ENCODE measurements at places on chromosomes 5 and 9. TPM values are rescaled to one million over a fixed set of nuclear protein-coding genes. Genes with fewer than 3 reads are reported as not detected.
A peak's percentile ranks its signal among the peaks of the same experiment; 100 is the strongest.

- DNase-seq = no peak
Observed at GRCh38 chr5:88667496-88668201, 215.3 kb downstream of the MEF2C start.

GRCh38 chr5:111252799-111253545 is 28.8 kb downstream of the CAMK4 start:
- DNase-seq = no peak

GRCh38 chr9:108182950-108183381 is 672.8 kb downstream of the ACTL7B start:
- no peak for DNase-seq

DNA sequence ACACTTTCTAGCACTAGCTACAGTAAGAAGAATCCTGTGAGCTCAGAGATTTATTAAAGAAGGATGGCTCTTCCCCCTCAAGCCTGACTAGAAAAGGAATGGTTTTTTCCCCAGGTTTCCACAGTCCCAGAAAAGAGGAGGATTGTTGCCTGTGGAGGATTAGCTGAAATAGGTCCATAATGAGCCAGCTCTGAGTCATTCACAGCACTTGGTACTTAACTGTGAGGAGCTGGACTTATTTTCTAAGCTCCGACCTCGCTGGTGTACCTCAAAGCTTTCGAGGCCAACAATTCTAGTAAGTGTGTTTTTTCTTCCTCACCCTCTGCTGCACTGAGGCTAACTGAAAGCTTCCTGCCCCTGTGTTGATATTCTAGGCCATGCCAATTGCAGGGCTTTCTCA is 222.5 kb upstream of the IL12B start:
- DNase-seq = no peak

DNA sequence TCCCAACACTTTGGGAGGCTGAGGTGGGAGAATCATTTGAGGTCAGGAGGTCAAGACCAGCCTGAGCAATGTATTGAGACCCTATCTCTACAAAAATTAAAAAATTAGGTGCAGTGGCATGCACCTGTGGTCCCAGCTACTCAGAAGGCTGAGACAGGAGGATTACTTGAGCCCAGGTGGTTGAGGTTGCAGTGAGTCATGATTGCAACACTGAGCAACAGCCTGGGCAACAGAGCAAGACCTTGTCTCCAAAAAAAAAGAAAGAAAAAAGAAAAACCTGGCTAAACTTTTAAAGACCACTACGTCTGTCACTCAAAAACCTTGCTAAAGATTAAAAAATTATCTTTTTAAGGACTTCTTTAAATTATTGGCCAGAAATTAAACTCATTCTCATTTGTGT is 59.8 kb upstream of the ABCA1 start:
- DNase-seq = no peak

GRCh38 chr5:159132429-159133040 is 32.8 kb upstream of the EBF1 start:
- DNase-seq = no peak

GRCh38 chr9:132531195-132531594 is 51.2 kb upstream of the BARHL1 start:
- no peak for DNase-seq

- no peak for DNase-seq
Observed at GRCh38 chr5:111227226-111227782, 3.1 kb downstream of the CAMK4 start.

DNA sequence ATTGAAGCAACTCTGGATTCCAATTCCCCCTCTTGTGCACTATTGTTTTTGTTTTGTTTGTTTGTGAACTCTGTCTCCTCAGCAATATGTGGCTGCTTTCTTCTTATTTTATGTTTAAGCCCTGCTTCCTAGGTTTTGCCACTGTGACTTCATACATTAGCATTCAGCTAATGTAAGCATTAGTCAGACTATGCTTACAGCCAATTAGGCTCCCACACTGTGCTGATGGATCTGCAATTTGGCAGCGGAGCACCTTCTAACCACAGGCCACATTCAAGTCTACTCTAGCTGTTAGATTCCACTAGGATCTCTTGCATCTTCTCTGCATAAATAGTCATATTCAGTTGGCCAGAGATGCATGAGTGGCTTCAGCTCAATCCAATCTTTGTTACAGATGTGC is 9.6 kb upstream of the BICD2 start:
- DNase-seq = no peak

DNA sequence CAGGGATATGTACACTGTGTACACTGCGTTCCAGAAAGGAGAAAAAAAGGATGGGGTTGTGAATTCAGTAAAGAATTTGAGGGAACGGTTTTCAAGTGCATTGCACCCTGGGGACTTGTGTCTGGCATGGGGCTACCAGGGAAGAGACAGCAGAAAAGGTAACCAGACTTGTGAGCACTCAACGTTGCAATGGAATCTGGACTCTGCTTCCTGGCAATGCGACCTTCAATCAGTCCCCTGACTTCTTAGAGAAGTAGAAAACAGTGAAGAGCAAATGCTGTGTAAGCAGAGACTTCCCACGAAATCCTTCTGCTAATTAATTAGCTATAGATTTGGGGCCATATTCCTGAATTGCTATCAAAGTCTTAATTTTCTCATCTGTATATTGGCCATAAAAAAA is 36.3 kb downstream of the MACIR start:
- DNase-seq = no peak

DNA sequence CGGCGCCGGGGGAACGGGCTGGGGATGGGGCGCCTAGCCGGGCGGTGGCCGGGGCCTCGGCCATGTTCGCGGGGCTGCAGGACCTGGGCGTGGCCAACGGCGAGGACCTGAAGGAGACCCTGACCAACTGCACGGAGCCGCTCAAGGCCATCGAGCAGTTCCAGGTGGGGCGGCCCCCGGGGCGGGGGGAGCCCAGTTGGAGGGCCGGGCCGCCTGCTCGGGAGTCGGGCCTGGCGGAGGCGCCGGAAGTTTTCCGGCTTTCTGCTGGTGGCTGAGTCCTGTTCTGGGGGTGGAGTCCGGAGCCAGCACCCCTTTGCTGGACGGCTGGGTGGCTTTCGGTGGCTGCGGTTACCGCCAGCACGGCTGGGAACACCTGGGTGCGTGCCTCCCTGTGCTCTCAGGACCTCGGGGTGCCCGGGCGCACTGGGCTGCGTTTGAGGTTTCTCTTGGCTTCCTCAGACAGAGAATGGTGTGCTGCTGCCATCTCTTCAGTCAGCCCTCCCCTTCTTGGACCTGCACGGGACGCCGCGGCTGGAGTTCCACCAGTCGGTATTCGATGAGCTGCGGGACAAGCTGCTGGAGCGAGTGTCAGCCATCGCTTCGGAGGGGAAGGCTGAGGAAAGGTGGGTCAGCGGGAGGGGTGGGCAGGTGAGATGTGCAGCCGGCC is 454 bp downstream of the NELFB start:
- DNase-seq = no peak

GRCh38 chr5:1448511-1449011 is 3.3 kb upstream of the SLC6A3 start:
- no peak for DNase-seq

GRCh38 chr9:15277400-15278090 is 29.5 kb downstream of the TTC39B start:
- DNase-seq = no peak

DNA sequence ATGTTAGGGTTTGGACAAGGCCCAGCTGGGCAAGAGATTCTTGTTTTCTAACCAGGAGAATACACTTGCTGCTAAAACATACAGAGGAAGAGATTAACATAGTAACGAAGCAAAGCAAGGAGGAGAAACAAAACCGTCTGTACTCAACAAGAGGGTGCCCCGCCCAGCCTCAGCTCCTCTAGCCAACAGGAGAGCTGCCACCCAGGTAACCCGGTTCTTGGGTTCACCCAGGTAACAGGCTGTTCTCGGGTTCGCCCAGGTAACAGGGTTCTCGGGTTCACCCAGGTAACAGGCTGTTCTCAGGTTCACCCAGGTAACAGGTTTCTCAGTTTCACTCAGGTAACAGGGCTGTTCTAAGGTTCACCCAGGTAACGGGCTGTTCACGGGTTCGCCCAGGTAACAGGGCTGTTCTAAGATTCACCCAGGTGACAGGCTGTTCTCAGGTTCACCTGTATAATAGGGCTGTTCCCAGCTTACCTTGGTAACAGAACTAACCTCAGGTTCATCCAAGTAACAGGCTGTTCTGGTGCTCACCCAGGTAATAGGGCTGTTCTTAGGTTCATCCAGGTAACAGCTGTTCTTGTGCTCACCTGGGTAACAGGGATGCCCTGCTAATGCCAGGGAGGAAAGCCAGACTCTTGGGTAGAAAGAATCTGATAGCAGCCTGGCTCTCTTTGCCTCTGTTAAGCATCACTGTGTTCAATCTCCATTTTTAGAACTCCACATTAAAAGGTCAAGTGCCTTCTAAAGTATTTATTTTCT is 271.6 kb downstream of the SYK start:
- no peak for DNase-seq

DNA sequence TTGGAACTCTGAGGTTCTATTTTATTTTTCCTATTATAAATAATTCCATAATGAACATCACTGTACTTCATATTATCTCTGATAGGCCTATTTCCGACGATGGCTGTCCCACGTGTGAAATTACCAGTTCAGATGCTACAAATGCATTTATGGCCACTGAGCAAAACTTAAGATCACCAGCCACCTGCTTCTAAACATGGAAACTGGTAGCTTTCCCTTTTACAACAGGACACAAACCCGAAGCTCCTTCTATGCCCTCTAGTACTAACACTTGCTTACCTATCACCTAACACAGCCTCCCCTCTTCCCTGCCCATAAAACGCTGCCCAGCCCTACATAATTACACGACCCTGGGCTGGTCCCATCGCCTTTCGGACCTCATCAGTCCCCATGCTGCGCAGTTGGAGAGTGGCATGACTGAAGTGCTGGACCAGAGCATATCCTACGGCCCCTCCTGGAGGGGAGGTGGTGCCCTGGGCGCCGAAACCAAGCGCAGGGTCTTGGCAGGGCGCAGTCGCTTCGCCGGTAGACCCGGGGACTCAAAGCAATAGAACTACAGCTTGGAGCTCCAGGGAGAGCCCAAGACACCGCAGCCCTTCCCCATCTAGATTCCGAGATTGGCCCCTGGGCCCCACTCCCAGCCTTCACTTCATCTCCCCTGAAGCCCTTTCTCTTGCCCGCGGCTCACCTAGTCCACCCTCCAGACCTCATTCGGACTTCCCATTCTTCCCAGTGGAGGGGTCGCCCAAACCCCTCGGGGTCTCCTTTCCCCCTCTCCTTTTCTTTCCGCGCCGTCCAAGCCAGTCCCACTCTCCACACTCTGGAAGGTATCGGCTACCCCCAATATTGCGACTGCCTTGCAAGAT is 1.0 kb upstream of the SAP30L start:
- DNase-seq = peak; percentile 8

DNA sequence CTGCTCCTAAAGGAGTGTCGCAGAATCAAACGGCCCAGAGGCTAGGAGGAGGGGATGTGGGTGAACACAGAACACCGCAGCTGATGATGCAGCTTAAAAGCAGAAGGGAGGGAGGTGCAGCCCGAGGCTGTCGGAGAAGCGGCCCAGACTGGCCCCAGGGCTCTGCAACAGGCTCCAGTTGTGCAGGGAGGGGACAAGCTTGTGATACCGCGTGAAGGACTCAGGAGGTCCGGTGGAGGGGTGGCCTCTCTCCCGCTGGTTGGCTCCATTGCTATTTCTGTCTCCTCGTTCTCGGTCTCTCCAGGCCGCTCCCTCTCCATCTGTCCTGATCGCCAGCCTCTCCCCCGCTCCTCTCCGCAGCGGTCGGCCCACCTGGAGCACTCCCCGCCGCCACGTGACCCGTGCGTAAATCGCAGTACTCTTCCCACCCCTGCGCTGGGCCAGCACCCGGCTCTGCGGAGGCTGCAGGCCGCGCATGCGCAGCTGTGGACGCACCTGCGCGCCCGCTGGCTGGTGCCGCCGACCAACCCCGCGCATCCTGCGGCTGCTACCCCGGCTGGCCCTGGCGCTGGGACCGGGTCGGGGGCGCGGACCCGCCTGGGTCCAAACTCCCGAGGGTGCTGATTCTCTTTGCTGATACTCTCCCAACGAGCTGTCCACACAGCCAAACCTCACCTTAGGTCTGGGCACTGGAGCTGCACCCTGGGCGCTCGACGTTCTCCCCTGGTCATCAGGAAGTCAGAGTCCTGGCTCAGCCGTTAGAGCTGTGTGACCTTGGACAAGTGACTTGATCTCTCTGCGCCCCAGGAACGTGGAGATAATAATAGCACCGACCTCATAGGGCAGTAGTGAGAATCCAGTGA is 3.7 kb upstream of the STXBP1 start:
- DNase-seq = peak; percentile 43

DNA sequence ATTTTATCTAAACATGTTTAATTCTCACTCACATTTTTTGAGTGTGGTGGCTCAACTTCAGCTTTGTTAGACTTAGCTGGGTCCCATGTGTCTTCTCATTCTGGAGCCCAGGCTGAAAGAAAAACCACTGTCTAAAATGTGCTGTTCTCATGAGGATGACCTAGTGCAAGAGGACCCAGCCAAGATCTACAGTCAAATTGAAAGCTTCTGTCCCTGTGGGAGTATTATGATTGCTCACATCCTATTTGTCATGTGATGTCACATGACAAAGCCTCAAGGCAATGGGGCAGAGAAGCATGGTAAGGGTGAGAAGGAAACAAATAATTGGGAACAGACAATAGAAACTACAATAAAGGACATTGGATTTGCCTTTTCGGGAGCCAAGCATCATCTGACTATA is 113.4 kb upstream of the ASTN2 start:
- DNase-seq = no peak

- no peak for DNase-seq
Observed at GRCh38 chr9:33464045-33464636, 9.6 kb downstream of the NOL6 start.

DNA sequence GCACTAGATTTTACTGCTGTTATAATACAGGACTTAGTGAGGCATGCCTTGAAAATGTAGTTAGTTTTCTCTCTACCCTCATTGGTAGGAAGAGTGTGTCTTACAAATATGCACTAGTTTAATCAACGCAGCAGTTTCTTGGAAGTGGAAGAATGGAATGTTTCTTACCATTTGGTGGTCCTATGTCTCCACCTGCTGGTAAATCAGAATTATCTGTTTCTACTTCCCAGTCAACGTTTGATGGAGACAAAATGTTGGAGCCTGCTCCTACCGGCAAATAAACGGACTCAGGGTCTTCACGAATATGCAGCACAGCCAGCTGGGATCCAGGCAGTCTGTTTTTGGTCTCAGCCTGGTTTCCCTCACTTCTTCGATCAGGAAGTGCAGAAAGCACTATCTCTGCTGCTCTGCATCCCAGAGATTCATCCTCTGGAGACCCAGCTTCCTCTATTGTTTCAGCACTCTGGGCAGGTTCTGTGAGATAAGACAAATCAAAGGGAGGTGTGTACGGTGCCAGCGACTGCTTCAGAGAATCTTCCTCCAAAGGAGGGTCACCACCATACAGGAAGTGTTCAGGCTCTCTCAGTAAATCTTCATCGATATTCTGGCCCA is 59.5 kb upstream of the PCA3 start:
- peak; percentile 17 for DNase-seq

GRCh38 chr5:169248550-169248949 is 52.4 kb downstream of the SLIT3 start:
- DNase-seq = no peak

GRCh38 chr9:135924628-135925338 is 17.4 kb upstream of the CAMSAP1 start:
- DNase-seq = no peak

- DNase-seq = no peak
Observed at GRCh38 chr5:37064442-37064841, 184.7 kb downstream of the CPLANE1 start.

LEAP2 gene
- total RNA-seq = 2.9 TPM

SPAG8 gene
- 1.4 TPM for total RNA-seq

MCTP1 gene
- total RNA-seq = 1.8 TPM

OLFM1 gene
- total RNA-seq = 23.3 TPM

GPR150 gene
- total RNA-seq = not detected

ZNF883 gene
- total RNA-seq = 8.7 TPM

SLC6A7 gene
- total RNA-seq = not detected

BHMT gene
- total RNA-seq = not detected

SVEP1 gene
- 1.5 TPM for total RNA-seq

C1QTNF3 gene
- total RNA-seq = 8.7 TPM

ANKRD20A1 gene
- total RNA-seq = 1.6 TPM

All from neural crest cell (in vitro differentiated cells).